EL (cell line): ENCODE measurements at places on chromosomes 12 and 14.

DNA sequence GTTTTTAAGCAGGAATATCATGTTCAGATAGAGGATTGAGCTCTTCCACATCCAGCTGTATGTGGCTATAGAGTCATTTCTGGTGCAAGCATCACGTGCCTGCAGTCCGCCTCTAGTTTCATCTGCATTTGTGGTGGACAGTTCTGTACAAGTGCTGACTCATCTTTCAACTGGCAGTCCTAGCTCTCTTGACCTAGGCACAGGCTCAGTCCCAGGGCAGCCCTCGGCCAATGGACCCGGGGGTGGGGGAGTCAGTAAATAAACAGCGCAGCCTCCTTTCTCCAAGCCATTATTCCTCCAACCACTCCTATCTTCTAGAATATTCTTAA lies 41.8 kb upstream of the FRMD6 start:
- DNase-seq: peak; percentile 84

- no peak for DNase-seq
Measured at GRCh38 chr14:29102996-29103395, 336.4 kb downstream of the FOXG1 start.

- DNase-seq: no peak
Measured at GRCh38 chr14:58994130-58994529, 194.3 kb upstream of the DAAM1 start.

- no peak for DNase-seq
Measured at GRCh38 chr12:76872415-76872814, 6.4 kb downstream of the CSRP2 start.

DNA sequence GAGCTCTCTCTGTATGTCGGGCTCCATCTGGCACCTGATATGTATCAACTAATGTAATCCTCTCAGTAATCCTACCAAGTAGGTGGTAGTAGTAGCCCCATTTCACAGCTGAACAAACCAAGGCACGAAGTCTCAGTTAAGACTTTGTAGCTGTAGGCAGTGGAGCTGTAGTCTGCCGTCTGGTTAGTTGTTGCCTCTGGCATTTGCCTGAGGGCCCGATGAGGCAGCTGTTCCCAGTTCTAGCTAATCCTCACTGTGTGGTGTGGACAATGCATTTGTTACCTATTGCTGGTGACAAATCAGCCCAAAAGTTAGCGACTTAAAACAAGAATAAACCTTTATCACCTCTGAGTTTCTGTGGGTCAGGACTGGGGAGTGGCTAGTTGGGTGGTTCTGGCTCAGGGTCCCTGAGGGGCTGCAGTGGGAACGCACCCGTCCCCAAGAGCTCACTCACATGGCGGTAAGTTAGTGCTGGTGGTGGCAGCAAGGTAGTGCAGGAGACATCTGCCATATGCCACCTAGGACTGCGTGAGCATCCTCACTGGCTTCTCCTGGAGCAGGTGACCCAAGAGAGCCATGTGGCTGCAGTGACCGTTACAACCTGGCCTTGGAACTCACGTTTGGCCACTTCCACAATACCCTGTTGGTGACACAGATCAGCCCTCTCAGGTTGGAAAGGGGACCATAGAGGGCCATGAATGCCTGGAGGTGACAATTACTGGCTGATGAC lies 5.6 kb downstream of the AACS start:
- DNase-seq: no peak

DNA sequence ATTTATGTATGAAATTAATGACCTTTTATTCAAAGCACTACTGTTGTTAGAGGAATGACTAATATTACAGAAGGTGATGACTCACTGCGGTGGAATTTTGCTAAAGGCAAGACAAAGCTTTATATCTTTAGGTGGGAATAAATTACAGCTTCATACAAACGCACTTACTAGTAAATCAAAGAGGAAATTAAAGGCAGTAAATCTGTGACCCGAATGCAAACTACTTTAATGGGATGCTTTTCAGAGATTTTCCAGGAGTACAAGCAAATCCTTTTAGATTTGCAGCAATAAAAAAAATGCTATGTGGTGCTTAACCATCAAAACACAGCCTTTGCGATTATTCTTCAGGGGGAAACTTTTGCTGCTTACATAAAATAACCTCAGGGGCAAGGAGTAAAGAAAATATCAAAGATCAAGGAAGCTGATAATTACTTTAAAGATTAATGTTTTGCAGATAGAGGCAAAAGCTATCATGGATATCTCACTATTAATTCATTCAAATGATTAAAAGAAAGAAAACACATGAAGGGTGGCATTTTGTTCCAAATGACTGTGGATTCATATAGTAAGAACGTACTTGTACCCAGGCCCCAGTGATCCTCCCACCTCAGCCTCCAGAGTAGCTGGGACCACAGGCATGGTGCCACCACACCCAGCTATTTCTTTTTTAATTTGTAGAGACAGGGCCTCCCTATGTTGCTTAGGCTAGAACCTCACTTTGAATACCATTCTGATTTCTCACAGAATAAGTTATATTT lies 98.9 kb downstream of the DENND5B start:
- peak; percentile 93 for DNase-seq

DNA sequence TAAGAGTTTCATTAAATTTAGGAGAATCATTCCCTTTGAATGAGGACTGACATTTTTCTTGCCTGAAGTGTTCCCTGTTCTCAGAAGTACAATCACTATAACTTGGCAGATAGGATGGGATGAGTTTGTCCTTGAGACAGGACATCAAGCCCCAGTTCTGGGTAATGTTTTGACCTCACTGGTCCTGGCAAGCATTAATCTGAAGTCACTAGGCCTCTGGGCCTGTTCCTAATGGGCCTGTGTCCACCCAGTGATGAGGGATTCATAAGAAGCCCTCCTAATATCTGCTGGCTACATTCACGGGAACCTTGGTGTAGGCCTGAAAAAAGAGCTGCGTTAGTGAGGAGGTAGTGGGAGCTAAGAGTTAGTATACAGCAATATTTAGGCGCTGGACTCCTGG lies 37.2 kb downstream of the NINJ2 start:
- DNase-seq: no peak

DNA sequence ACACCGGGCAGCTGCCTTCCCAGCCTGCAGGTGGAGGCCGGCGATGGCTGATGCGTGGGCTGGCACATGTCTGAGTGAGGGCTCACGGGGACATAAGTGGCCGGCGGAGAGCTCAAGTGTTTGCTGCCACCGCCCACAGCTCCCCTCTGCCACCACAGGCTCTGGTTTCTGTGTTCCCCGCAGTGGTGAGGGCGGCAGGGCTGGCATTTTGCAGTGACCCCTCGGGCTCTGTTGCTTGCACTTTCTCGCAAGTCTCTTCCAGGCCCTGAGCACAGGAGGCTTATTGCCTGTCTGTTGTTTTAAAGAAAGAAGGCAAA lies 271.0 kb upstream of the RTL1 start:
- DNase-seq: no peak

GRCh38 chr12:107335802-107336570 lies 242.6 kb upstream of the CRY1 start:
- DNase-seq: no peak

DNA sequence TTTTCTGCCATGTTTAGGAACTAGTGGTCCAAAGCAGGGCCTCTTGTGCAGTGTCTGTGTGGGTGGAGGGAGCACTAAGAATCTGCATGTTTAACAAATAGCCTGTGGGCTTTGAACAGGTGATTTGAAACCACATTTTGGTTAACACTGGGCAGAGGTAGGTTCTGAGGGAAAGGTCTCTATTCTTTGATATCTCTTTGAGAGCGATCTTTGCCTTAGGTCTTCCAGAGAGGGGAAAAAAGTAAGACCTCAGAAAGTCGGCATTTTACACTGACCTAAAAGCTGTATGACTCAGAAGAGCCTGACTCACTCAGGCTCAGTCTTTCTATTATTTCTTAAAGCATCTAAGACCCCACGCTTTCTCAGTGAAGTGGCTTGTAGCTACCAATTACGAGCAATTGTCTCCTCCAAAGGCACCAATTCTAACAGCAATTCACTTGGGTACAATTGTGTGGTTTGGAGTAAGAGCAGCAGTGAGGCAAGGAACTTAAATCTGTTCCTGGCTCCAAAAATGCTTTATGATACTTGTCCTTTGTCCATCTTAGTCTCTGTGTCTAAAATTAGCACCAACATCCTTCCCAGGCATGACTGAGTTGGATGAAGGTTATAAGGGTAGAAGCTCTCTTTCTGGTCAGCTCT lies 8.8 kb downstream of the EIF2B2 start:
- peak; percentile 74 for DNase-seq

DNA sequence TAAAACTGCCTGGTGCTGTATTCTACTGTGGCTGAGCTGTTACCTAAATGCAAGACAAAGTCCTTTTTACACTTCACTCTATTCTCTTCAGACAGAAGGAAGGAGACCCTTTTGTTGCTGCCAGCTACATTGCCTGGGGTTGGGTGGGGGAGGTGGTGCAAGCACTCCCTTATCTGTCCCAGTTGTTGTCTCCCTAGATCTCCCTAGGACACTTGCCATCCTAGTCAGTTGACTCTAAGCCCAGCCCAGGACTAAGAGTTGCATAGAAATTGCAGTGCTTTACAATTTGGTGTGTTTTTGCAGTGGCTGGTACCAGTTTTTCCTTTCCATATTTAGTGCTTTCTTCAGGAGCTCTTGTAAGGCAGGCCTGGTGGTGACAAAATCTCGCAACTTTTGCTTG lies 35.1 kb downstream of the SCYL2 start:
- no peak for DNase-seq

- DNase-seq: peak; percentile 92
Measured at GRCh38 chr14:64758691-64759554, 54.7 kb downstream of the PLEKHG3 start.

DNA sequence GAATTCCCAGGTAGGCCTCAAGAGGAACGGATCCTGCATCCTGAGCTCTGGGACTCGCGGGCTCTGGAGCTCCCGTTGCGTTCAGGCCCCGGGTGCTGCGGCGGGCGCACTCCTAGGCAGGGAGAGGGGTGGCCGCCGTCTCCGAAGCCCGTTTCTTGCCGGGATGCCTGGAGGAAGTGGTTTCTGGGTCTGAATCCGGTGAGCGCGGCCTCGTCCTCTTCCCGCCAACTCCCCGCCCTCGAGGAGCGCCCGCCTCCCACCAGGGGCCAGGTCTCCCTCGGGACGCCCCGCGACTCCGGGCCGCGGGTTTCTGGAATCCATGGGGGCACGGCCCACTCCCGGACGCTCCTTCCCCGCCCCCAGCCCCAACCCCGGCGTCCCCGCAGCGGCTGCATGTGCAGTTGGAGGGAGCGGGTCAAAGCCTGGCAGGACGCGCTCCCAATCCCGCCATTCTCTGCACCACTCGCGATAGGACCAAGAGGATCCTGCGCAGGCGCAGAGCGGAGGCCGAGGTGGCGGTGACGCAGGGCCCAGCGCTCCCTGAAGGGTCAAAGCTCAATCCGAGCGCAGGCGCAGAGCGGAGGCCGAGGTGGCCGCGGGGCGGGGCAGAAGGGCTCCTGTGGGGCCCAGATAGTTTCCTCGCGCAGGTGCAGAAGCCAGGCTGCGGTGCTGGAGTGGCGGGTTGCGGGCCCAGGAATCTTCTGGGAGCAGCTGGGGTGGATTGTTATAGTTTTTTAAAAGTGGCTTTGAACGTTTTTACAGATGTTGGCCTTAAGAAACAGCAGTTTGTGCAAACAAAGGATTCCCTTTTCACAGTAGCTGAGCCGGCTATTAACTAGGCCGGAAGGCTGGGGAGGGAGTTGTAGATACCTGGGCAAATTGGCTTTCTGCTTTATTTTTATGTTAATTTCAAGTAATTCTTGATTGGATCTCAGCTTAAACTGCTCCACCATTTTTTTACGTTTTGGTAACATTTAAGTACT lies 796.4 kb downstream of the AACS start:
- no peak for DNase-seq

DNA sequence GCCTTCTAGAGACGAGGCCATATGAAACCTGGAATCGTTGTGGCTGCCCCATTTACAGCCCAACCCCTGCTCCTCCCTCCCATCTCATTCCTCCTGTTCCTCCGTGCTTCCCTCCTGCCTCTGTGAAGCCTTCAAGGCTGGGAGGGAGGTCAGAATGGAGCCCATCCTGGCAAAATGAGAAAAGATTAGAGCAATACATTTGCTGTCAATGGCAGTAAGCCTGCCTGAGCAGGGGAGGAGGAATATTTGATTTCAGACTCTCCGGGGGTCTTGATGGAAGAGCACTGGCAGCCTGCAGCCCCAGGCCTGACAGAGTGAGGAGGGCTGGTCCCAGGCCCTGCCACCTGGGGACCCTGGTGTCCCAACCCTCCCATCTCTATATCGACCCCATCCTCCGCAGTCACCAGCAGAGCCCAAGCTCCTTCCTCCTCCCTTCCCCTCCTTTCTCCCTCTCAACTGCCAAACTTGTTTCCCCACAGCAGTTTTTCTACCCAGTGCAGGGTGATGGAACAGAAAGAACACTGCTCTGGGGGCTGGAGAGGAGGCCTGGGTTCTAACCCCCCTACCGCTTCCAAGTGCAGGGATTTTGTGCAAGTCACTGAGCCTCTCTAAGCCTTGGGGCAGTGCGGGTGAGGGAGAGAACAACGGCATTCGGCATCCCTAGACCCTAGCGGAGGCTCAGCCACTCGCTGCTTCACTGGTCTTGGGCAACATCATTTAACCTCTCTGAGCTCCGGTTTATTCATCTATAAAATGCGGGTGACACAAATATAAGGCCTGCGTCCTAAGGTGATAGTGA lies 16.0 kb upstream of the RACGAP1 start:
- DNase-seq: no peak

- DNase-seq: no peak
Measured at GRCh38 chr14:52189325-52189724, 78.2 kb upstream of the PTGDR start.

GRCh38 chr12:3119192-3119755 lies 42.1 kb downstream of the TSPAN9 start:
- DNase-seq: peak; percentile 25

DNA sequence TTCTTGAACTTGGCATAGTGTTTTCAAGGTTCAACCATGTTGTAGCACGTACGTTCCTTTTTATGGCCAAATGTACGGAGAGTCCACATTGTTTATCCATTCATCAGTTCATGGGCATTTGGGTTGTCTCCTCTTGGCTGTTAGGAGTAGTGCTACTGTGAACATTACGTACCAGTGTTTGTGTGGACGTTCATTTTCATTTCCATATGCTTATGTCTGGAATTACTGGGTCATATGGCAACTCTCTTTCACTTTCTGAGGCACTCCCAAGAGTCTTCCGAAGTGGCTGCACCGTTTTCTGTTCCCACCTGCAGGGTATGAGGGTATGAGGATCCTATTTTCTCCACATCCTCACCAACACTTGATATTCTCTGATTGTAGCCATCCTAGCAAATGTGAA lies 49.1 kb upstream of the TSPAN9 start:
- DNase-seq: no peak

GRCh38 chr12:47954058-47954457 lies 9.3 kb upstream of the TMEM106C start:
- peak; percentile 28 for DNase-seq
